ENCODE measurements at places on chromosomes 1 and 21.

DNA sequence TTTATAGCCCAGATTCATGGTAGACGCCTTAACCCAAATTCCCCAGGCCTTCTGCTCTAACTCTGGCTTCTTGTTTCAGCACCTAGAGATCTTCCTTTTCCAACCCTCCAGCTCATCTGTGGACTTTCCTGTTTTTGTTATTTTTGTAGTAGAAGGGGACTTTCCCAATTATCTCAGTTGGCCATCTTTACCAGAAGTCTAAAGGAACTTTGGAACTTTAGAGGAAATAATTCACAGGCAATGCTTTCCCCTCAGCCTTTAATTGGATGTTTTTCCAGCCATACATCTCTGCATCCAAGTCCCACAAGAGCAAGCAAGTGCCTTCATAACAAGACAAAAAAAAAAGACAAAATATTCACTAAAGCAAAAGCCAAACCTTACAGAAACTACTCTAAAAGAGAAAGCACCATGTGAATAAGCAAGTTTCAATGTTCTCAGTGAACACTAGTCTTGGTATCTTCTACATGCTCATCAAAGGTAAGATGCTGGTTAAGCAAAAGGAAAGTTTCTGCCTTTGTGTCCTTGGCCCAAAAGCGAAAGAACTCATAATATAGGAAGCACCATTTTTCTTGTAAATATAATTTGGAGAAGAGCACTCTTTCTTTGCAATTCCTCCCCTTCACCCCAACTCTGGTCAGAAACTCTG, 377.3 kb downstream of the SETD4 start:
- DNase-seq: no peak

- no peak for DNase-seq
These were observed 6.8 kb downstream of the CASQ2 start for GRCh38 chr1:115761601-115762302.

DNA sequence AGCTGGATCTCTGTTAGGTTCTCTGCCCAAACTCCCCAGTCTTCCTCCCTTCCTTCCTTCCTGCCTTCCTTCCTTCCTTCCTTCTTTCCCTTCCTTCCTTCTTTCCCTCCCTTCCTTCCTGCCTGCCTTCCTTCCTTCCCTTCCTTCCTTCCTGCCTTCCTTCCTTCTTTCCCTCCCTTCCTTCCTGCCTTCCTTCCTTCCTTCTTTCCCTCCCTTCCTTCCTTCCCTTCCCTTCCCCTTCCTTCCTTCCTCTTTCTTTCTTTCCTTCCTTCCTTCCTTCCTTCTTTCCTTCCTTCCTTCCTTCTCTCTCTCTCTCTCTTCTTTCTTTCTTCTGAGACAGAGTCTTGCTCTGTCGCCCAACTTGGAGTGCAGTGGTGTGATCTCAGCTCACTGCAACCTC, 8.7 kb upstream of the LSM10 start:
- no peak for DNase-seq

DNA sequence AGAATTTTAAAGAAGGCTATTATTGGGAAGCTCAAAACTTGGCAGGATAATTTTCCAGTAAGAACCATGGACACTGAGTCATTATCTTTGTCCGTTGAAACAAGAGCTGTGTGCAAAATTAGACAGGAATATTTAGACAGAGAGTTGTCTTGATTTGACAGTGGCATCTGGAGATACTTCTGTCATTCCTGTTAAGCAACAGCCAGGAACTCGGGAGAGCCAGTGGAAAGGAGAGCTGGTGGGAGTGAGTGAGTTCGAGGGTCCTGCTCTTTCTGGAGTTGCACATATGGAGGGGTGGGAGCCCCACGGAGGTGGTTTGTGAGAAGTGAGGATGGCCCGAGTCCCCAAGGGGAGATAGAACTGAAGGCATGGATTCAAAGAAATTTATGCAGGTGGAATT, 3.1 kb downstream of the COQ8A start:
- DNase-seq: no peak

DNA sequence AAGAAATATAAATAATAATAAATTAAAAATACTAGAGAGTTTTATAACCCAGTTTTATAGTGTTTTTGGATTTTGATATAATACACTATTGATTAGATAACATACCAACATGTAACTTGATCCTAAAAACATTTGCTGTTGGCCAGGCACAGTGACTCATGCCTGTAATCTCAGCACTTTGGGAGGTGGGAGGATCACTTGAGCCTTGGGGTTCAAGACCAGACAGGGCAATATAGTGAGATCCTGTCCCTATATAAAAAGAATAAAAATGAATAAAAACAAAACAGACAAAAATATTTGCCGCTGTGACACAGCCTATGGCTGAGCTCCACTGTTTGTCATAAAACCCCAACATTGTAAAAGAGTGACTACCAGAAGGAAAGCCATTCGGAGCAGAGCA, 26.1 kb downstream of the VPS13D start:
- no peak for DNase-seq

- no peak for DNase-seq
These were observed 250.9 kb upstream of the FMN2 start for GRCh38 chr1:239840790-239841189.

DNA sequence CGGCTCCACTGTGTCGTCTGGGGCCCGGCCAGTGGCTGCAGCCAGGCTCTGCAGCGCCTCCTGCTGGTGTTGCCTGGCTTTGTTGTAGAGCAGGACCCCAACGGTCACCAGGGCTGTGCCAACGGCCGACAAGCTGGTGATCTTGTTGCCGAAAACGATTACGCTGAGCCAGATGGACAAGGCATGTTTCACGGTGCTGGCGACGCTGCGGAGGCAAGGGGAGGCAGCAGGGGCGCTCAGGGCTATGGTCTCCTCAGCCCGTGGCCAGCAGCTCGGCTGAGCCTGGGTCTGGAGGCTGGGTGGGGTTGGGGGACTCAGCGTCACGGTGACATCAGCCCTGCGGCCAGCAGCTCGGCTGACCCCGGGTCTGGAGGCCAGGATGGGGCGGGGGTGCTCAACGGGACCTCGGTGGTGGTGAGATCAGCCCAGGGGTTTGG, 7.0 kb upstream of the CDK11B start:
- no peak for DNase-seq

GRCh38 chr1:53391982-53392381, 64.1 kb upstream of the LRP8 start:
- DNase-seq: no peak

DNA sequence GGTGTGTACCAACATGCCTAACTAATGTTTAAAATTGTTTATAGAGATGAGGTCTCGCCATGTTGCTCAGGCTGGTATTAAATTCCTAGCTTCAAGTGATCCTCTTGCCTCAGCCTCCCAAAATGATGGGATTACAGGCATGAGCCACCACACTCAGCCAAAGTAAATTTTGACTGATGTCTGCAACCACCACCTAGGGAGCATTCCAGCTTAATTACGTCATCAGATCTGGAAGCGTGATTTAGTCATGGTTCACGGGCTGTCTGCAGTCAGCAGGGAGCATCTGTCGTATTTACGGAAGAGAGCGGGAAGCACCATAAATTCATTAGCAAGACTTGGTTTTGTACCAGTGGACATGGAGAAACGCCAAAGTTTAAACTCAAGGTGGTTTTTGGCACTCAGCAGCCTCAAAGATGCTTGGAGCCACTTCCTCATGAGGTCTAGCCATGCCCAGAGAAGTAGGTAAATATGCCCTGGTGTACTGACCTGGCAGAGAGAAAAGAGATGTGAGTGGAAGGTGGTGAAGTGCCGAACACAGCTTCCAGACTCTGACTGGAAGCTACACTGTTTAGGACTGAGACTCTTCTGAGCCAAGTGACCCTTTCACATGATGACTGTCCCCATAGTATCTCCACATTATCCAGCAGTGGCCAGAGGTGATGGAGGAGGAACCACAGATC, 60.8 kb upstream of the SLC35F3 start:
- DNase-seq: no peak

GRCh38 chr1:182206626-182207239, 145.2 kb upstream of the ZNF648 start:
- DNase-seq: no peak
